ENCODE measurements at places on chromosomes 5 and 9.

DNA sequence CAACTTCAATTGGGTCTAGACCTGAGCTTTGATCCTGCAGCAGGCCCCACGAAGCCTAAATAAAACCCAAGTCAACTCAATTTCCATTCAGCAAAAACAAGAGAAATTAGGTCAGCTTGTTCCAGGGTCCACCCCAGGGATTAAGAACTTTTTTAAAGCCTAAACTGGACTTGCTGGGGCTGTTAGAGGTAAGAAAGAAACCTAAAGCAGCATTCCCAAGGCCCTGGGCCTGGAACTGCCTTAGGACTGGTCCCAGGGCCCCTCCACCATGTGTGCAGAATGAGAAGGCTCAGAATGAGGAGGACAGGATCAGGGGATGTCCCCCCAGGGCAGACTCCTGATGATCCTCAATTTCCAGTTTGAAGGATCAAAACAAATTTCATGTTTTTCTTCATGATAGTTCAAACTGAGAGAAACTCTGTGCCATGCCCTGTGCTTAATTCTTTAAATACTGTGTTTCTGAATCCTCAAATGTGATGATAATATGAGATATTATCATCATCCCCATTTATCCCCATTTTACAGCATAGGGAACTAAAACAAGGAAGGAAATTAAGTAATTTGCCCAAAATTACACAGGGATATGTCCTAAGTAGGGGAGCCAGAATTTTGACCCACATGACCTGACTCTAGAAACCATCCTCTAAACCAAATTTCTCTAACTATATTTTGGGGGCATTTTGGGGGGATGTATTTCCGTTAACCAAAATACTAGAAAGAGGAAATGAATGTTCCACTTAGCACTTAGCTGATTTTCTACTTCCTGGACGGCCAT is 64.5 kb downstream of the DENND1A start:
- DNase-seq, result no peak

DNA sequence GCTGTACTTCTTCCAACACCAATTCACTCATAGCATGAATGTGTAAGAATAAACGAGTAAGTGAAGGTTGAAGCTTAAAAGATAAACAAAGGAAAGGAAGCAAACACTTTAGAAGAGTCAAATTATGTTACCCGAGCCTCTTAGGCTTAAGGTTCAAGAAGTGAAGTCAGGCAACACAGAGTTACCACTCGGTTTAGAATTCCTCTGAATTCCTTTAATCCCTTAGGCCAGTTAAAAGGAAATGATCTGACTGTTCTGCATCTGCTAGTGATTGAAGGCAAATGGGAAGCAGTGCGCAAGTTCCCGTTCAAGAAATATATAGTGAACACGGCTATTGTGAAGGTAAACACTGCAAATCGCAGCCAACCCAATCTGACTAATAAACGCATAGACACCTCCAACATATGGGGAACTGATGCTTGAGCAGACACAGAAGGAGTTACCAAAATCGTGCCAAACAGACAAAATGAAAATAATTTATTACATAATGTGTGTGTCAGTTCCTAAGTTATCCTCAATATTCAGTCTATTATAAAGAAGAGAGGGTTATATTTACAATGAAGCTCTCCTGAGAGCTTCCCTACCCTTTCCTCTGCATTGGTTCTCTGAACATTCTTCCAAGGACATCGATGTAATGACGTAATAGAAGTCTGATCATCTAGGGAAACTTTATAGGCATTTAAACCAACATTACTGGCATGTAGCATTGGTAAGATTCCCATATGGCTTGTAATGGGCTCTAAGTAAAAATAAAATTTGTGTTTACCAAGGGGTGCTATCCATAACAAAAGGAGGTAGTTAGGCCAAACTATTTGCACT is 837.1 kb upstream of the ZNF608 start:
- DNase-seq, result no peak

- DNase-seq, result no peak
Observed at GRCh38 chr5:180313677-180314505, 22.0 kb upstream of the MAPK9 start.

DNA sequence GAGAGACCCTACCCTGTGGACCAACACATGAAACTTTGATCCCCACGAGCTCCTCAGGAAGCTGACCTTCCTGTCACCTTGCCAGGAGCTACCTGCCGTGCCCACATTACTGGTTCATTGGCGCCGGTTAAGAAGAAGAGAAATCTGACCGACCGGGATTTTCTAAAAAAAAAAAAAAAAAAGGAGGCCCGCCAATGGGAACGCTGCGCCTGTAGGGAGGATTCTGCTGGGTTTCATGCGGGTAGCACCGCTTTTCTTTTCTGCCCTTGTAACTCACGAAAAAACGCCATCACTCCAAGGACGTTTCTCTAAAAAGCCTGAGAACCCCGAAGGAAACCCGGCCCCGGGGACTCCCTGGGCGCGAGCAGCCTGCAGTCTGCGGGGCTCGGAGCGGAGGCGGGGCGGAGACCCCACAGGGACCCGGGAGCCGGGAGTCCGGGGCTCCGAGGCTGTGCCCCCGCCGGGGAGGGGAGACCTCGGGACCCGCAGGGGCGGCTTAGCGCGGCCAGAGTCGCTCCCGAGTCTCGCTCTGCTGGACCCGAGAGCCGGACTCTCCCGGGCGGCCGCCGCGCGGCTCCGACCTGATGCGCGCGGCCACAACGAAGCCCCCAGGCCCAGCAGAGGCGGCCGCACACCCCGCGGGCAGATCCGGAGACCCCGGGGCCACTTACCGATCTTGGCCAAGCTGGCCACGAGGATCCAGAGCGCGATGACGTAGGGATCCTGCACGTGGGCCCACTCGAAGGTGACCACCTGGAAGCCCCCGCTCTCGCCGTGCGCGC is 617 bp downstream of the SLC9A3 start:
- no peak for DNase-seq

- no peak for DNase-seq
Observed at GRCh38 chr9:36018891-36019720, 17.6 kb upstream of the RECK start.

DNA sequence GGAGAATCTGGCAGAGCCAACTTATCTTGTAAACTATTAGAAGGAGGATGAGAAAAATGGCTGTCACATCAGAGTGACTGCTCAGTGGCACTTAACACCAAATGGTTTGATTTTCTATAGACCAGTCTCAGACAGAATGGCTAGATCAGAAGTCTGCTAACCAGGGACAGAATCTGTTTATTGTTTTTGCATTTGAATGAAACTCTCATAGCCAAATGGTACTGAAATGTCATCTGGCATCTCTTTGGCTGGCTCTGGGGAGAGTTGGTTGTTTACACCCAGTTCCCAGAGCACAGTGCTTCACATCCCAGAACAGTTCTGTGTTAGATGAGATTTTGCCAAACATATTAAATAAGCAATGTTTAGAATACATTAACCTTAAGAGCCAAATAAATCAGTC is 106.6 kb upstream of the HMHB1 start:
- DNase-seq, result no peak

DNA sequence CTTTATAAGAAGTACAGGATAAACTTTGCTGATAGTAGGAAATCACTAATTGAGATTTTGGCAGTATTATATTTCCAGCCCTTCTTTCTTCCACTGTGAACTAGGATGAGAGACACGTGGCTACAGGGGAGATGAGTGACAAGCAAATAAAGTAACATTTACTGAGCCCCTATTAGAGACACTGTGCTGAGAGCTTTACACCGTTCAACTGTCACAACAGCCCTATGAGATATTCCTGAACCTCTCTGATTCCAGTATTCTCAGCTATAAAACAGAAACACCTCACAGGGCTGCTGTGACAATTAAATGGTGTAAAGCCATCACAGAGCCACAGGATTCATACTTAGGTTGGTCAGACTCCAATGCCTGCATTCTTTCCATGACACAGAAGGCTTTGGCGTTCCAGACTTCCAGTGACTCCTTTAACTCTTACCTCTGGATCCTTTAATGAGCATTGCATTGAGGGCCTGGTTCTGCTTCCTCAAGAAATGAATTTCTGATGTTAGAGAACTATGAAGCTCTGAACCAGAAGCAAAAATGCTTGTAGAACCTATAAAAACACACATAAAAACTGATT is 169.0 kb downstream of the CDK5RAP2 start:
- no peak for DNase-seq

All from AG09309 (cell line).